ENCODE measurements at places on chromosomes 2 and 18.
A peak's percentile ranks its signal among the peaks of the same experiment; 100 is the strongest.

- DNase-seq = no peak
Measured at GRCh38 chr2:98769784-98770183, 38.9 kb upstream of the MGAT4A start.

GRCh38 chr2:233081232-233081730 lies 21.1 kb downstream of the INPP5D start:
- peak; percentile 48 for DNase-seq

- DNase-seq = no peak
Measured at GRCh38 chr2:57444752-57445430, 601.7 kb upstream of the VRK2 start.

DNA sequence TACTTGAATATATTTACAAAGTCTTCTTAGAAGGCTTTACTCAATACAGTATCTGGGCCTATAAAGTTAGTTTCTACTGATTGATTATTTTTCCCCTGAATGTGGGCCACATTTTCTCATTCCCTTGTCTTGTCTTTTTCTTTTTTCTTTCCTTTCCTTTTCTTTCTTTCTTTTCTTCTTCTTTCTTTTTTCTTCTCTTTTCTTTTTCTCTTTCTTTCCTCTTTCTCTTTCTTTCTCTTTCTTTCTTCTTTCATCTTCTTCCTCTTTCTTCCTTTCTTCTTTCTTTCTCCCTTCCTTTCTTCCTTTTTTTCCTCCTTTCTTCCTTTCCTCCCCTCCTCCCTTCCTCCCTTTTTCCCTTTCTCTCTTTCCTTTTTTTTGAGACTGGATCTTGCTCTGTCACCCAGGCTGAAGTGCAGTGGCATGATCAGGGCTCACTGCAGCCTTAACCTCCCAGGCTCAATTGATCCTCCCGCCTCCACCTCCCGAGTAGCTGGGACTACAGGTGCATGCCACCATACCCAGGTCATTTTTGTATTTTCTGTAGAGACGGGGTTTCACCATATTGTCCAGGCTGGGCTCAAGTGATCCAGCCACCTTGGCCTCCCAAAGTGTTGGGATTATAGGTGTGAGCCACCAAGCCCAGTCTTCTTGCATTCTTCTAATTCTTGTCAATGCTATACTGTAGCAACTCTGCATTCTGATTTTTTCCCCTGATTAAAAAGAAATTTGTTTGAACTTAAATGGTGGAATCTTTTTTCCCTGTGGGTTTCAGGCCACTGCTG lies 133.1 kb upstream of the FBXO11 start:
- no peak for DNase-seq

DNA sequence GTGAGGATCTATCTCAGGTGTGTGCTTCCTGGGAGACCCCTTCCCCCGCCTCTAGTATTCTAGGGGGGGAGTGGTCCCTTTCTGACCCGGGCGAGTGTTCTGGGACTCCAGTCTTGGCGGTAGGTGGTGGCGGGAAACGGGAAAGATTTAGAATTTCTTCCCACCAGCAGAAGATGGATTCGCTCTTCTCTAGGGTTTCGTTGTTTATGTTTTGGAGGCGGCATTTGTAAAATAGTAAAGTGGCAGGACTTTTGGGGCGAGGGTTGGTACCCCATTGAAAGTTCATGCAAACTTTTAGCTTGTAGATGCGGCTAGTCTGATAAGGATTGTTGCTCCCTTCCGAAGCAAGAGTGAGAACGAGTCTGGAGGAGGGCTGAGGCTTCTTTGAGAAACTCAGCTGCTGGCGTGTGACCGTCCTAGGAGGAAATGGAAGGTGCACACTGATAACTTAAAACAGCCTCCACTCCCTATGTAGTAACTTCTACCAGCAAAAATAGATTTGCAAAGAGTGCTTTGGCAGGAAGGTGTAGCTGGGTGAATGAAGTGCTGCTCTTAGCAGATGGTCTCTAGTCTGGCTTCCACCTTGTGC lies 412 bp downstream of the GPD2 start:
- peak; percentile 64 for DNase-seq

DNA sequence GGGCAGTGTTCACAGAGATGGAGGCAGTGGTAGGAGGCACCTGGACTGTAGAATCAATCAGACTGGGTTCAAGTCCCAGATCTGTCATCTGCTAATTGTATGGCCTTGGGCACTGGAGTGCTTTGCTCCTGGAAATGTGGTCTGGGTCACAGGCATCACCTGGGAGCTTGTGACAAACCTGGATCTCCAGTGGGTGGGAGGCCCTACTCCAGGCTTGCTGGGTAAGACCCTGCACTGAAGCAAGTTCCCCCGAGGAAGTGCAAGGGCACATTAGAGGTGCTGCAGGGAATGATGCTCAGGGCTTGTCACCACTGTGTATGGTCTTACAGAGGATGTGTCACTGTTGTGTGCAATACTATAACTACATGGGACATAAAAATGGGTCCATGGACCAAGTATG lies 220.5 kb upstream of the ID2 start:
- DNase-seq = no peak

DNA sequence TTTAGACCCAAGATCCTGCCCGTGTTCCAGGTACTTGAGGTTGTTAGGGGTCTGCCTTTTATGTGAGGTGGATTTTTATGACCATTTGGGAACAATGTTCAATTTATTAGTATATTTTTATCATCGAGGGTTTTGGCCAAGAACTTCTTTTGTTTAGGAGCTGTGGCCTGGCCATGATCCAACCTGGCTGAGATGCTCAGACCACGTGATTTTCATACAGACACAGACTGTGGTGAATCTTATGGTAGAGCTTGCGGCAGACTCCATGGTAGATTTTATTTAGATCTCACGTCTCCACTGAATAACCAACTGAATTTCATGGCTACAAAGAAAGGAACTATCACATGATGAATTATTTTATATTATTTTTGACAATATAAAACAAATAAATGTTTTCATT lies 405.5 kb upstream of the VWC2L start:
- DNase-seq = peak; percentile 29

DNA sequence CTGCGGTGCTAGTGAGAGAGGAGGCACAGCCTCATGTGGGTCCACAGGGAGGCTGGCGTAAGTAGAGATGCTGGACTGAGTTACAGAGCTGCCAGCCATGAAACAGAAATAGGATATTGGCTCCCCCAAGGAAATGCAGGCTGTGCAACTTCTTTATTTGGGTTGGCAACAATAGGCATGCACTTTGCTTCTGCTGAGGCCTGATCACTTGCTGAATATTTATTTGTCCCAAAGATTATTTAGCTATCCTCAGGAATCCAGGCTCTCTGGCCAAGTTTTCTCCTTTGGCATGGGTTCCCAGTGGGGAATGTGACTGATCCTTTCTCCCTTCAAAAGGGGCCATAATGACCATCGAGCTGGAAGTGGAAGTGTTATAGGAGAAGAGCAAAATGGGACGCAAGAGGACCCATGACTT lies 60.0 kb downstream of the MAPK4 start:
- DNase-seq = peak; percentile 54

DNA sequence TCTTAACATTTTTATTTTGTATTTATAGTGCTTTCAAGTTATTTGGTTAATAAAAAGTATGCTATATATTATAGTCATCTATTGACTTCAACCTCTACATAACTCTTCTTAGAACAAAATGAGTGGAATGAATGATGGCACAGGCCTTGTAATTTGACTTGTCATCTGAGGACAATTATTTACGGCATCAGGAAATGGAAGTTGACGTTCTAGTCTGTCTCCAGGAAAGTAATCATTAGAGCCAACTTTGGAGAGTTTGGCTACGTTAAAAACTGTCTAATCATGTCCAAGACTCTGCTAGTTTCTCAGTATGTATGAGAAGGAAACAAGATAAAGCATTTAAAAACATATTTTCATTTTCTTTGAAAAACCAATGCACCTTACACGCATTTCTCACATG lies 353.6 kb downstream of the ARHGAP15 start:
- no peak for DNase-seq

DNA sequence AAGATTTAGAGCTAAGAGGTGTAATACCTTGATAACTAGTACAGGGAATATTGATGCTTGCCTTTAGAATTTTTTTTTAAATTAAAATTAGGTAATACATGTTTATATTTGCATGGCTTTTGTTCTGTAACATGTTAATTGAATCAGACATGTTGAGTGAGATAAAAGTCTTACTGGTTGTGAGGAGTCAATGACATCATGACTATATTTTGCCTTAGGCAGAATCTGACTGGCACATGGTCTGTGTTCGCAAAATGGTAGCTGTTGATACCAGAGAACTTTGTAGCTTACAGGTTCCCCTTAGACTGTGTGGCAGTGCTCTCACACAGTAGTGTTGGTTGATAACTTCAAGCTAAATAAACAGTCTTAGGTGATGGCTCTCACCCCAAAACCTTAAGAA lies 199.7 kb downstream of the PTPRM start:
- no peak for DNase-seq

DNA sequence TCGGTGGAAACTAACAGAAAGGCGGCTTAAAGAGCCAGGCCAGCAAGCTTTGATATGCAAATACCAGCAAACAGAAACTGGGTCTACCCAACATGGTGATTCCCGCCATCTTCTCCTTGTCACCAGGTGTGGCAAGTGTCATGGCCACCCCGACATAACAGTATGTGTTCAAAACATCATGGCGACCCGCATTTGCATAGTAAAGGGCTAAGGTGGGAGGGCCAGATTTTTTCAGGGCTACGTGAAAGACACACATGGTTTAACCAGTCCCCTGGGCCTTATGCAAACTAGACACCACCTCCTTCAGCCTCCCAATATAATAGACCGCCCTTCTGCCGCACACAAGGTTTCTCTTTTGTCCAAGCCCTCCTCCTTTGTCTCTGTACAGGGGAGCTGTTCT lies 260.4 kb downstream of the METTL4 start:
- no peak for DNase-seq

DNA sequence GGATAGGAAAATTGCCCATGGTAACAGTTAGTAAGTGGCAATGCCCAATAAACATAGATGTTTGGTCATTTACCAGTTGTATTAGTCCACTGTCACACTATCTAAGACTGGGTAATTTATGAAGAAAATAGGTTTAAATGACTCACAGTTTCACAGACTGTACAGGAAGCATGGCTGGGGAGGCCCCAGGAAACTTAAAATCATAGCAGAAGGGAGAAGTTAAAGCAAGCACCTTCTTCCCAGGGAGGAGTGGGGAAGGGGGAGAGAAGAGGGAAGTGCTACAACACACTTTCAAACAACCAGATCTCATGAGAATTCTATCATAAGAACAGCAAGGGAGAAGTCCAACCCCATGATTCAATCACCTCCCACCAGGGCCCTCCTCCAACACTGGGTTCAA lies 23.4 kb downstream of the NR4A2 start:
- DNase-seq = no peak

DNA sequence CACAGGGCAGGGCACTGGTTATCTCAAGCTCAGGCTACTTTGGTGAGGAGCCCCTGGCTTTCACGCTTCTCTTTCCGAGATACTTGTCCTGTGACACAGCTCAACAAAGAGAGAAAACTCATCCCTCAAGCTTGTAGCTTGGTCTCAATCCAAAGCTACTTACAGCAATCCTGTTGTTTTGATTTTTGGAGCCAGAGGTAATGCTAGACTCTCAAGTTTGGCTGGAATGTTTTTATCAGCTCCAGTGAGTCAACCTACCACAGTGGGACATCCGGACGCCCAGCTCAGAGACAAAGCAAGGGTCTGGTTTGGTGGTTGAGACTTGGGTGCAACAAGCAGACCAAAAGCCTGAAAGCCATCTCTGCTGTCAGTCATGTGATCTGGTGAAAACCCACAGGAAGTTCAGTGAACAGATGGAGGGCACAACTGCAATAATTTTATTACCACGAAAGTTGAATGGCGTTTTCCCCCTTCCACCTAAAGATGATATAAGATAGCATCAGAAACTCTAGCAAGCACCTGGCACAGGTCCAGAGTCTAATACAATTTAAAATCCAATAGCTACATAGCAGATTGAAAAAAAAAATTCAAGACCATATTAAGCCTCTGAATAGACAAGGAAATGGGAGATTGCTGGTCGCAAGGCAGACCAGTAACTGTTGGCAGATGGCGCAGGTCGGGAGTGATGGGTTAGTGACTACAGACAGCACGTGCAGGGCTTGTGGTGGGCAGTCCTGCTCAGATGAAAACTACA lies 102.3 kb upstream of the SMAD7 start:
- no peak for DNase-seq

DNA sequence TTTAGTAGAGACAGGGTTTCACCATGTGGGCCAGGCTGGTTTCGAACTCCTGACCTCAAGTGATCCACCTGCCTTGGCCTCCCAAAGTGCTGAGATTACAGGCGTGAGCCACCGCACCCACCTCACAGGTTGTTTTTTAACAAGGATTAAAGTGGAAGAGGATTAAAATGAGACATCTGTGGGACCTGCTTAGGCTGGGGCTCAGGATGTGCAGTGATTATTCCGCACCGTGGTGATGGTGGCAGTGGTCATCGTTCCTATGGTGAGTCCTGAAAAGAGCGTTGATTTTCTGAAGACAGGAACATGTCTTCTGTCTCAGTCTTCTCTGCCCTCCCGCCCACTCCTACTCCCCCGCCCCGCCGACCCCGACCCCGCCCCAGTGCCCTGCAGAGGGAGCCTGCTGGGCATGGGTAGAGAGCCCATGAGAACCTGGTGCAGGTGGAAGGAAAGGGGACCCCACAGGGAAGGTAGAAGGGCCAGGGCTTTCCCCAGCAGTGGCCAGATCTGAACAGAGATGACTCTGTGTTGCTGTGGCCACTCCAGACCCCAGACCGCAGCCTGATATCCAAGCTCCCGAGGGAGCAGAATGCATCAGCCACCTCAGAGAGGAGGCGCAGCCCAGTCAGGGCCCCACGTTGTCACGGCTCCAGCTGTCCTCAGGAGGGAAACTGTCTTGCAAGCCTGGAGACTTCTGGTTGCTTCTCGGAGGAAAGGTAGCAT lies 34.5 kb upstream of the FOSL2 start:
- DNase-seq = no peak

DNA sequence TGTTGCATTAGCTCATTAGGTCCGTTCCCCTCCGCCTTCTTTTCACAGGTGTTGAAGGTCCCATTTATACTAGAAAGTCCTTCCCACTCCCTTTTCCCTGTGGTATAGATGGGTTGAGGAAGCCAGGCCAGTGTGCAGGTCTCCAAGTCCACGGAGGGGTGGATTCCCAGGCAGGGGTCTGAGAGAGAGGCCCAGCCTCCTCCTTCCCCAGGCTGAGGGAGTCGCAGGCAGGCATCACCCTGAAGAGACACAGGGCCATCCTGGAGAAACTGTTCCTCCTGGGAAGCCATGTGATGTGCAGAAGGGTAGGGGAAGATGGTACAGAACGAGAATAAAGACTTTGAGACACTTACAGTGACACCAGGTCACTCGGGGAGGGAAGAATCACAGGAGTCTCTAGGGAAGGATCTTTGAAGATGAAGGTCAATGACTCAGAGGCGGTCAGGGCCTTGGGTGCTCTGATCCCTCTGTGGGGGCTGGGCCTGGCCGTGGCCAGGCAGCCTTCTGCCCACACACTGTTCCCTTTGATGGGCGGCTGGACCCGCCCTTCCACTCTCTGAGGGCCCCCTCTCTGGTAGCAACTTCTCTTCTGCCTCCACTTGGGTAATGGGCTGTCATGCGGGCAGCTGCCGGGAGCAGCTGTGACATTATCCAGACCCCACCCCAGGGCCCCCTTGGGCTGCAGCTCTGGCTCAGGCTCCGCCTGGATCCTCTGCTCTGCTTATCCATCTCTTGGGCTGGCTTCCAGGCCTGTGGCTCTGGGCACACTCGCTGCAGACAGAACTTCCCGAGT lies 45.1 kb downstream of the RHOB start:
- peak; percentile 40 for DNase-seq

- DNase-seq = no peak
Measured at GRCh38 chr2:236366049-236366387, 101.8 kb upstream of the ASB18 start.

GRCh38 chr2:212892193-212892592 lies 259.2 kb downstream of the IKZF2 start:
- DNase-seq = peak; percentile 16
